Stimulated activated CD4-positive, alpha-beta T cell treated with anti-CD3 and anti-CD28 coated beads, Interleukin-2, amount 100 ng/mL, for 48 hours (primary cell): ENCODE measurements at places on chromosomes 12 and 14.
A peak's percentile ranks its signal among the peaks of the same experiment; 100 is the strongest.

- DNase-seq = no peak
Measured at GRCh38 chr12:18431771-18432170, 170.5 kb downstream of the PIK3C2G start.

GRCh38 chr12:132003846-132004245 is 54.1 kb downstream of the EP400 start:
- no peak for DNase-seq

GRCh38 chr12:70236990-70237389 is 6.2 kb upstream of the CNOT2 start:
- DNase-seq = no peak

GRCh38 chr12:92363295-92364146 is 217.9 kb upstream of the BTG1 start:
- peak; percentile 15 for DNase-seq

- no peak for DNase-seq
Measured at GRCh38 chr12:29073631-29074239, 75.3 kb upstream of the FAR2 start.

GRCh38 chr14:96079066-96079465 is 39.9 kb downstream of the C14orf132 start:
- DNase-seq = no peak

- DNase-seq = no peak
Measured at GRCh38 chr14:67784244-67784823, 32.1 kb downstream of the ZFYVE26 start.

- no peak for DNase-seq
Measured at GRCh38 chr14:53628732-53629430, 327.7 kb downstream of the BMP4 start.

- DNase-seq = no peak
Measured at GRCh38 chr12:130169256-130169655, 7.0 kb downstream of the FZD10 start.

DNA sequence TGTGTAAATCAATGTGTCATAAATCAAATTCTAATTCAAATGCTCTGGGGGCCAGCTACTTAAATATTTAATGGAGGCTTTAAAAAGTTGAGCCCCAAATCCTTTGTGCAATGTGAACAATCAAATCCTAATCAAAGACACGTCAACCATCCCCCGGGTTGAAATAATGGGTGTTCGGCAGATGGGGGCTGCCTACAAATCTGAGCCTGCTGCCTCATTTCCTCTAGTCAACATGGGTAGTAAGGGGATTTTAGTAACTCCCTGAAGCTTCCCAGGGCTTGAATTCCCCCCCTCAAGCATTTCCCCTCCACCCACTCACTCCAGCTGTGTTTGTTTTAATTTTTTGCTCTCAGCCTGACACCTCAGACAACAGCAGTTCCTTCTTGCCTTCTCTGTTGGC is 37.8 kb downstream of the SRRM4 start:
- DNase-seq = no peak

DNA sequence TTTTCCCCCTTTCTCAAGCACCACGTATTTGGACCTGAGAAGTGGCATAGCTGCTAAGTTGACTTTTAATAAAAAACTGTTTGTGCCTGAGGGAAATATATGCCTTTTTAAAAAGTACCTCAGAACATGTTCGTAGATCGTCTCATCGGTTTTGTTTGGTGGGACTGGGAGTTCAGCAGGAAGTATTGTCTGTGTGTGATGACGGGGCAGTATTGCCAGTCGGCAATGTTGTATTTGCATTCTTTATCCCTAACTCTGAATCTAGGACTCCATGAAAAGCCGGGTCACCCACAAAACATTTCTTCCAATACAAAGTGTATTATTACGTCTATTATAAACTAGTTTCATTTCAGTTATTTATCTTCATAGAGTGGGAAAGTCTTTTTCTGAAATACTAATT is 19.7 kb upstream of the FGD4 start:
- no peak for DNase-seq

DNA sequence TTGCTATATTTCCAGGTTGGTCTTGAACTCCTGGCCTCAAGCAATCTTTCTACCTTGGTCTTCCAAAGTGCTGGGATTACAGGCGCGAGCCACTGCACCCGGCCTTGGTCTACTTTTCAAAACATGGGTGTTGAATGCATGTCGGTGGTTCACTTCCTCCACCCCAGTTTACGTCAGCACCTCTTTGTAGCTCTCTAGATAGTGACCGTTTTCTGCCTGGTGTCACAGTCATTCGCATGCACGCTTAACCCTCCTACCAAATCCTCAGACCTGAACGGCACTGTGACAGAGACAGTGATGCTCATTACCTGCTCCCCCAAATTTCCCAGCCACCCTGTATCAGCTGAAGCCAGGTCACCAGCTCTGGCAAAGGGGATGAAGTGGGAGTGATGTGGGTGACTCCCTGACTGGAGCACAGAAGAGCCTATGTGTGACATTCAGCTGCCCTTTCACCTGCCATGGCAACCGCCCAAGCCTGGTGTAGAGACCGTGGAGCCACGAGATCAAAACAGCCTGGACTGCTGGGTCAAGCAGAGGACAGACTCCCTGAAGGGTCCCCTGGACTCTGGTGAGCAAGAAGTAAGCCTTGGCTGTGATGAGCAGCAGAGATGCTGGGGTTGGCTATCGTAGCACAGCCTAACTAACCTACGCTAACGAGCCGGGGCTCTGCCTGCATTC is 66.2 kb upstream of the GPR68 start:
- DNase-seq = no peak

- DNase-seq = no peak
Measured at GRCh38 chr12:88238406-88238805, 96.3 kb downstream of the TMTC3 start.

- DNase-seq = no peak
Measured at GRCh38 chr14:52663850-52664249, 31.5 kb downstream of the ERO1A start.

GRCh38 chr12:42342028-42342427 is 16.1 kb downstream of the PPHLN1 start:
- DNase-seq = no peak

GRCh38 chr14:66487164-66487563 is 993 bp downstream of the CCDC196 start:
- no peak for DNase-seq

DNA sequence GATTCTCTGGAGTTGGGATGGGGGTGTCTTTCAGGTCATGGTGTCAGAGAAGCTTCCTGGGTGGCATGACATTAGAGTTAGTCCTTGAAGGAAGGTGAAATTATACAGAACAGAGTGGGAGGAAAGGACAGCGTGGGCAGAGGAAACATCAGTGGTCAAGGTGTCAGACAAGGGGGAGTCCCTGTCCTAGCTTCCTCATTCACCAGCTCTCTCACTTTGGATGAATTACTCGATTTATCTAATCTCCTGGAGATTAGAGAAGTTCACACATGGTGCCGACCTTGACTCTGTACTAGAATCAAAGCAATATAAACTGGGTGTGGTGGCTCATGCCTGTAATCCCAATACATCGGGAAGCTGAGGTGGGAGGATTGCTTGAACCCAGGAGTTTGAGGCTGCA is 492.9 kb downstream of the VRK1 start:
- no peak for DNase-seq

DNA sequence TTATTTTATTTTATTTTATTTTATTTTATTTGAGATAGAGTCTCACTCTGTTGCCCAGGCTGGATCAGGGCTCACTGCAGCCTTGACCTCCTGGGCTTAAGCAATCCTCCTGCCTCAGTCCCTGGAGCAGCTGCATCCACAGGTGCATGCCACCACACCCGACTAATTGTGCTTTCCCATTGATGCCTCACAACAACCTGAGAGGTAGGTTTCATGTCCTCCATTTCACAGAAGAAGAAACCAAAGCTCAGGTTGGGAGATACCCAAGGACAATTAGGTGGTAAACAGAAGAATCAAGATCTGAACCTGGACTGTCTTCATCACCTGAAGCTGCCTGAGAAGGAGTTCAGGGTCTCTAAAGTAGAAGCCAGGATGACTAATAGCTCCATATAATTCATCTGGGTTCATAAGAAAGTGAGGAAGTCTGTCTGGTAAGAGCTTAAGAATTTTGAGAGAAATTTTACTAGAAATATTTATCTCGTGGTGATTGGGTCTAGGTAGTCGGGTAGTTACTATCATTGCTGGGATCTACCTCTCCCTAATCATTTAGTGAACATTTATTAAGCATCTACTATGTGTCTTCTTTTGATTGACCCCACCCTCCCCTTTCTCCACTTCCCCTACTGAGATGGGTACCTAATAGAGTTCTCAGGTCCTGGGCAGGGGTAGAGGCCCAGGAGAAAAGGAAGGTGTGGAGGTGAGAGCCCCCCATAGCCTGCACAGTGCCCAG is 23.2 kb upstream of the ATP5MC2 start:
- DNase-seq = no peak

DNA sequence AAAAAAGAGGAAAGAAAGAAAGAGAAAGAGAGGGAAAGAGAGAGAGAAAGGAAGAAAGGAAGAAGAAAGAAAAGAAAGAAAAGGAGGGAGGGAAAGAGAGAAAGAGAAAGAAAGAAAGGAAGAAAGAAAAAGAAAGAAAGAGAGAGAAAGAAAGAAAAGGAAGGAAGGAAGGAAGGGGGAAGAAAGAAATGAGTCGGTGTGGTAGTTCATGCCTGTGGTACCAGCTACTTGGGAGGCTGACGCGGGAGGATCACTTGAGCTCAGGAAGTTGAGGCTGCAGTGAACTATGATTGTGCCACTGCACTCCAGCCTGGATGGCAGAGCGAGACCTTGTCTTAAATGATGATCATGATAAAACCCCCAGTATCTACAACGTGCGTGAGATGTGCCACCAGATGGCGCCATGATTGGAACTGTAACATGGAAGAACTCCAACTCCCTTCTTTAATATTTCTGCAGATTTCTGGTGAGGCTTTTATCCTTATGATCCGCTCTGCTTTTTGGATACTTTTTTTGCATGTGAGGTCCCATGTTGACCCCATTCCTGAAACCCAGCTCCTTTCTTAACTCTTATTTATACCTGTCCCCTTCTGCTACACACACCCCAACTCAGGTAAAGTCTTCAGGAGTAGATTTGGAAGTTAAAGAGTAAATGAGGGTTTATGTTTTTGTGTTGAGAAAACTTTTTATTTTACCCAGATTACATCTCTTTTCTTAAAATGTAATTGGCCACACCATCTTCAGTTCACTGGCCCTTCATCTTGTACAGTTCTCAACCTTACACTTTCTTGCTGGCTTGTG is 25.6 kb downstream of the RNASE10 start:
- DNase-seq = peak; percentile 65

GRCh38 chr12:109200825-109201495 is 84.6 kb downstream of the ACACB start:
- no peak for DNase-seq

DNA sequence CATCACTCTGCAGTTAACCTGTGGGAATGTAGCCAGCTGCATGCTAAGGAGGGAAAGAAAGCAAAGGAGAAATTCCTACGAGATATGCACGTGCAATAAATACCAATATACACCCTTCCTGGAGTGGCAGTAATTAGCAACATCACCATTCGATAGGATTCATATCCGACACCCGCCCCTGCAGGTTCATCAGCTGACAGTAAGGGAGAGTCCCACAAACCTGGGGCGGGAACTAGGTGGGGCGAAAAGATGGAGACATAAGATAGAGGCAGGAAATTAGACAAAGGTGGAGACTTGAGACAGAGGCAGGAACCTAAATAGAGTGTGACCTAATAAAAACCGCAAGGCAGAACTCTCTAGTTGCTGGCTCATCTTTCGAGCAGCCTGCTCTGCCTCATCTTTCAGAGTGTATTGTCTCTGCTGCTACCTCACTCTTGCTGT is 51.6 kb downstream of the PLEKHG3 start:
- DNase-seq = peak; percentile 21

DNA sequence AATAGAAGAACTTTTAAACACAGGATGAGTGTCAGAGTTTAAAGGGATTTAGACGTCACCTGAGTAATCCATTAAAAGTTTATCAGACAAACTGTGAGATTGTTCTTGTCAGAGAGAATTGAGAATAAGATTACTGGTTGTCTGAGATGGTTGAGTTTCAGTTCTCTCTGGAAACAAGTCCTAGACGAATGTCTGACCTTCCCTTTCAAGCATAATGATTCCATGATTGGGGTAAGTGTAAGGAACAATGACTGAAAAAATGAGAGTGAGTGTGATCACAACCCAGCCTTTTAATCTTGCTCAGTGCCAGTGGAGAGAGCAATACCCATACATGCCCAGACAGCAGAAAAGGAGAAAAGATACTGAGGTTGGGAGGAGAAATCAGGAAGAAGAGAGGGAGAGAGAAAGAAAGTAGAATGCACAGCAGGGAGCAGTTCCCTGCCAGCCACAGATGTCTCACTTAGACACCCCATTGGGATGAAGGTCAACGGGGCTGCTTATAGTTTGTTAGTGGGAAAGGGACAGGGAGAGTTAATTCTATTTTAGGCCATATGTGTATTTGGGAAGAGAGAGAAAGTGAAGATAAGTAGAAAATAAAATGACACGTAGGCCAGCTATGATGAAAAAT is 4.3 kb downstream of the GRIP1 start:
- no peak for DNase-seq

- no peak for DNase-seq
Measured at GRCh38 chr12:54740882-54741281, 92.7 kb upstream of the DCD start.

DNA sequence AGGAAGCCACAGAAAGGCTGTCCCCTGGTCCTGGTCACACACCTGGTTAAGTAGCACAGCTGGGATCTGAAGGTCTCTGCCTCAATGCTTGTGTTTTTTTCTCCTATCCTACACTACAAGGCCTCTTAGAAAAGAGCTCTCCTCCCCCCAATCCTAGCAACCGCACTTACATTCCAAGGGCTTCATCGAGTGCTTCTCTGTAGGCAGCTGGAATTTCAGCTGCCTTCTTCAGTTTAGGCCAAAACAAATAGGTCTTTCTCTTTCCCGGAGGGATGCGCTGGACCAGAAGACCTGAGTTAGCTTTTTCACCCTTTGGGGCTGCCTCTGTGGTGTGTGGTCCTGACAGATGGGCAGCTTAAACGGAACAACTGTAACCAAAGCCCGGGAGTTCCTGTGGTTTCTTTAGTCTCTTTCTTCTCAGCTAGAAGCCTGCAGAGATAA is 109.7 kb downstream of the GPATCH2L start:
- DNase-seq = no peak

- DNase-seq = no peak
Measured at GRCh38 chr12:38424436-38424835, 107.9 kb downstream of the ALG10B start.

- no peak for DNase-seq
Measured at GRCh38 chr14:91341751-91342154, 75.9 kb downstream of the CCDC88C start.

DNA sequence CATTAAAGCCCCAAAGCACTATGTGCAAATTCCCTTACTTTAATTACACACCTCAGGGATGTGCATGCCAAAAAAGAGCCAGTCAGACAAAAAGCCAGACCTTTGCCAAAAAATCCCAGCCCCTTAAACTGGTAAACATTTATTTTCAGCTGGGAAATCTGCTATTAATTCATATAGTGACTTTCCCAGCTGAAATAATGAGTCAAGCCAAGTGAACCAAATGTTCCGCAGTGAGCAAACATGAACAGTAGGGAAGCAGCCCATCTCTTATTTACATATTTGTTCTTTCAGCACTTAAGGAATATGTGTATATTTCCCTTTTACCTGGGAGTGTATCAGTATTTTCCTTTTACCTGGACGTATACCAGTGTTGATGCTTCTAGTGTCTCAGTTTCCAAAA is 44.0 kb upstream of the OTX2 start:
- no peak for DNase-seq

- peak; percentile 7 for DNase-seq
Measured at GRCh38 chr12:48681399-48681709, 684 bp downstream of the KANSL2 start.

GRCh38 chr12:56634837-56635791 is 5.0 kb upstream of the BAZ2A start:
- peak; percentile 59 for DNase-seq

- DNase-seq = no peak
Measured at GRCh38 chr12:52300796-52301691, 9.7 kb upstream of the KRT81 start.
